Neural progenitor cell (in vitro differentiated cells): ENCODE measurements at places on chromosomes 2 and 18. TPM values are rescaled to one million over a fixed set of nuclear protein-coding genes. Genes with fewer than 3 reads are reported as not detected.

MC2R gene
- not detected in 2 replicates for total RNA-seq

ALPP gene
- total RNA-seq, result not detected in 2 replicates

GALNT14 gene
- 6.0 and 6.4 TPM in 2 replicates for total RNA-seq

UPP2 gene
- not detected in 2 replicates for total RNA-seq

FBXO41 gene
- total RNA-seq, result 1.5 and 6.3 TPM in 2 replicates

MOGAT1 gene
- total RNA-seq, result 0.62 and 2.0 TPM in 2 replicates

ATP6V1B1 gene
- total RNA-seq, result 0.99 and 1.1 TPM in 2 replicates

GKN1 gene
- not detected in 2 replicates for total RNA-seq

VSNL1 gene
- total RNA-seq, result 54.5 and 94.4 TPM in 2 replicates

SCYGR4 gene
- not detected in 2 replicates for total RNA-seq

ZNF521 gene
- total RNA-seq, result 136 and 148 TPM in 2 replicates

HEATR5B gene
- total RNA-seq, result 20.5 and 23.7 TPM in 2 replicates

SULT1C4 gene
- 9.0 and 11.3 TPM in 2 replicates for total RNA-seq

ACOXL gene
- 2.9 TPM in 2 replicates for total RNA-seq

DNER gene
- total RNA-seq, result 0.97 and 1.4 TPM in 2 replicates

SERPINB7 gene
- not detected in 2 replicates for total RNA-seq

LRRC30 gene
- not detected in 2 replicates for total RNA-seq

ILKAP gene
- total RNA-seq, result 19.0 and 24.7 TPM in 2 replicates

CHN1 gene
- total RNA-seq, result 45.0 and 46.6 TPM in 2 replicates

ARHGAP28 gene
- total RNA-seq, result 19.1 and 25.7 TPM in 2 replicates

PARD3B gene
- 2.0 and 8.4 TPM in 2 replicates for total RNA-seq

EML6 gene
- total RNA-seq, result 0.39 and 1.6 TPM in 2 replicates

STPG4 gene
- not detected in 2 replicates for total RNA-seq

MC5R gene
- total RNA-seq, result not detected in 2 replicates

TWIST2 gene
- total RNA-seq, result 0.51 and 1.7 TPM in 2 replicates

APOB gene
- total RNA-seq, result 0.34 and 0.47 TPM in 2 replicates

CRYGB gene
- total RNA-seq, result 0.65 TPM in 1 of 2 replicates, not detected in the other

RPL37A gene
- total RNA-seq, result 1,730 and 1,918 TPM in 2 replicates
